8988T (cell line): ENCODE measurements at places on chromosomes 12 and 14.

- DNase-seq = no peak
Observed at GRCh38 chr14:102507081-102507856, 2.3 kb downstream of the ANKRD9 start.

GRCh38 chr12:27498761-27499160, 25.2 kb upstream of the PPFIBP1 start:
- no peak for DNase-seq

GRCh38 chr12:94047781-94048567, 100.4 kb upstream of the PLXNC1 start:
- DNase-seq = no peak

DNA sequence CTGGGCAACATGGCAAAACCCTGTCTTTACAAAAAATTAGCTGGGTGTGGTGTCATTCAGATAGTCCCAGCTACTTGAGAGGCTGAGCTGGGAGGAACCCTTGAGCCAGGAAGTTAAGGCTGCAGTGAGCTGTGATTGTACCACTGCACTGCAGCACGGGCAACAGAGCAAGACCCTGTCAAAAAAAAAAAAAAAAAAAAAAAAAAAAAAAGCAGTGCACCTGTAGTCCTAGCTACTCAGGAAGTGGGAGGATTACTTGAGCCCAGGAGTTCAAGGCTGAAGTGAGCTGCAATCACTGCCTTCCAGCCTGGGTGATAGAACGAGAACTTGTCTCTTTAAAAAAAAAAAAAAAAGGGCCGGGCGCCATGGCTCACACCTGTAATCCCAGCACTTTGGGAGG, 5.6 kb downstream of the REM2 start:
- no peak for DNase-seq

GRCh38 chr12:97601934-97602720, 139.5 kb downstream of the RMST start:
- no peak for DNase-seq

DNA sequence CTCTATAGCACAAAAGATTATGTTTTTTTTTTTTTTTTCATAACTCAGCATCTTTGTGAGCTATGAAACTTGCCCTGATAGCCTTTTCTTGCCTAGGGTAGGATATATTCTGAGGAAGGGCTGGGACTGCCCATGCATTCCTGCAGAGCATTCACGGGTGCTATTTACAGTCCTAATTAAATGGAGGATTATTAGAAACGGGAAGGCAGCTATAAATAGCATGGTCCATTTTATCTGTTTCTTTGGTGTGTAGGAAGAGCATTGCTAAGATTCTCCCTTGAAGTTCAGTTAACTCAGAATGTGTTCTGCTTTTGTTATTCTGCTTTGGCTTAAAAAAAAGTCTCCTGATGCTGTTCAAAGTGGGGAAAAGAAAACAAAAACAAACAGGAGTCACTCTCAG, 630.9 kb downstream of the DIO2 start:
- no peak for DNase-seq

- no peak for DNase-seq
Observed at GRCh38 chr14:99510556-99511139, 29.4 kb downstream of the CCNK start.

GRCh38 chr12:121238604-121239350, 28.8 kb downstream of the P2RX4 start:
- no peak for DNase-seq

DNA sequence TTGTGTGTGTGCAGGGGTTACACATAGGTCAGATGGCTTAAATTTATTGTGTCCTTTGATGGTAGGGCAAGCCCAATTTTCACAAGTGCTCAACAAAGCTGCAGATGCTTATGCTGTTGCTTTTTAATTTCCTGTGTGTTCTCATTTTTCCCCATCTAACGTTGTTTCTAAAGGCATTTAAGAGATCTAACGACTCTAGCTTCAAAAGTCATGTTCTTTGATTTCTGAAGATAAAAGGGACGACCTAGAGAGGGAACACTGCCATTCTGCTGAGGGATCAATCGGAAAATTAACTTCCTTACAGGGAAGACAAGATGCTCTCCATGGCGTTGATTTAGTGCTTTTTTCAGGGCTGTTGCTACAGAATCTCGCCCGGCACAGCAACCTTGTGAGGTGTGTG, 79.0 kb upstream of the GNG2 start:
- no peak for DNase-seq

- DNase-seq = no peak
Observed at GRCh38 chr14:34012978-34013720, 62.3 kb upstream of the EGLN3 start.

- no peak for DNase-seq
Observed at GRCh38 chr12:6936636-6937480, 6.8 kb upstream of the RNU7-1 start.

GRCh38 chr14:86012461-86012860, 482.5 kb downstream of the FLRT2 start:
- DNase-seq = no peak

- DNase-seq = no peak
Observed at GRCh38 chr12:16972923-16973770, 367.2 kb upstream of the LMO3 start.

- no peak for DNase-seq
Observed at GRCh38 chr14:61108496-61109141, 127.6 kb downstream of the SLC38A6 start.

GRCh38 chr12:10113920-10114319, 15.1 kb upstream of the CLEC1A start:
- DNase-seq = no peak

- DNase-seq = no peak
Observed at GRCh38 chr12:123410041-123410412, 26.1 kb downstream of the KMT5A start.

GRCh38 chr12:51906430-51907082, 748 bp upstream of the ACVRL1 start:
- DNase-seq = no peak

DNA sequence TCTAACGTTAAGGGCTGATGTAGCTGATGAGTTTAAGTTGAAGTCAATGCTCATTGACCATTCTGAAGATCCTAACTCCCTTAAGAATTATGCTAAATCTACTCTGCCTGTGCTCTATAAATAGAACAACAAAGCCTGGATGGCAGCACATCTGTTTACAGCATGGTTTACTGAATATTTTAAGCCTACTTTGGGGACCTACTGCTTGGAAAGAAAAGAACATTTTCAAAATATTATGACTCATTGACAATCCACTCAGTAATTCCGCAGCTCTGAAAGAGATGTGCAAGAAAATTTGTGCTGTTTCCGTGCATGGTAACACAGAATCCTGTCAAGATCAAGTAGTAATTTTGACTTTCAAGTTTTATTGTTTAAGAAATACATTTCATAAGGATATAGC, 35.0 kb upstream of the NAV3 start:
- DNase-seq = no peak

DNA sequence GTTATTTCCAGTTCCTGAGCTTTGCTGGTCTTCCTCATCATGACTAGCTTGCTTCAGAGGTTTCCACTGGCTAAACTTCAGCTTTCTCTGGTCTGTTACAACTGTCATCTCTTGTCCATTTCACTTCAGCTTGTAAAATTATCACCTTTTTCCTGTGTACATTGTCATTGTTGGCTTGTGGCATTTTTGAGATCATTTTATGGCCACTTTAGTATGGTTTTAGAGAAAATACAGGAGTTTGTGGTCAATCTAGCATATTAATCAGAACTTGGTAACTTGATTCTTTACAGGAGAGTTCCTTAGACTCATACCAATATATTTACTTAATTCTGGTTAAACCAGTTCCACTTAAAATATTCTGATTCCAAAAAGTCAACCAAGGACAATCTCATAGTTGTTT, 235.9 kb upstream of the KITLG start:
- DNase-seq = no peak

- DNase-seq = no peak
Observed at GRCh38 chr12:98317939-98318899, 197.2 kb upstream of the TMPO start.

- DNase-seq = no peak
Observed at GRCh38 chr12:119100933-119101332, 77.8 kb upstream of the HSPB8 start.

DNA sequence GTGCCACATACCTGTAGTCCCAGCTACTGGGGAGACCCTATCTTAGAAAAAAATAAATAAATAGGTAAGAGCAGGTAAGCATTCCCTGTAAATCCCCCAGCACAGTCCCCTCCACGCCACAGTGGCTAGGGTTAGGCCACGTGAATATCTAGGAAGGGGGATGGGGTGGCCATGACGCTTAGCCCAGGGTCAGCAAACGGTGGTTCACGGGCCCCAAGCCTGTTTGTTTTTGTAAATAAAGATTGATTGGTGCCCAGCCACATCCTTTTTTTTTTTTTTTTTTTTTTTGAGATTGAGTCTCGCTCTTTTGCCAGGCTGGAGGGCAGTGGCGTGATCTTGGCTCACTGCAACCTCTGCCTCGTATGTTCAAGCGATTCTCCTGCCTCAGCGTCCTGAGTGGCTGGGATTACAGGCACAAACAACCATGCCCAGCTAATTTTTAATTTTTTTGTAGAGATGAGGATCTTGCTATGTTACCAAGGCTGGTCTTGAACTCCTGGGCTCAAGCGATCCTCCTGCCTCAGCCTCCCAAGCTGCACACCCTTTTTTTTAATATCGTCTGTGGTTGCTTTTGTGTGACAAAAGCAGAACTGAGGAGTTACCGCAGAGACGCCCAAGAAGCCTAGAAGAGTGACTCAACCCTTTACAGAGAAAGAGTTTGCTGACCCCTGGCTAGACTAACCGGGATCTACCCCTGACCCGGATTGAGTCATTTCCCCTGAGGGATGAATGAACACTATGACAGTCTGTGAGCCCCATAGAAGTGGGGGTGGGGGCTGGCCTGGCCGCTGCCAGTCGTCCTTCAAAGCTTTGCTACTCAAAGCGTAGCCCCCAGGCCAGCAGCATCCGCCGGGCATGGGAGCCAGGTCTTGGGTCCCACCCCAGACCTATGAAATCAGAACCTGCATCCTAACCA, 113.7 kb upstream of the NCOR2 start:
- peak; percentile 88 for DNase-seq

DNA sequence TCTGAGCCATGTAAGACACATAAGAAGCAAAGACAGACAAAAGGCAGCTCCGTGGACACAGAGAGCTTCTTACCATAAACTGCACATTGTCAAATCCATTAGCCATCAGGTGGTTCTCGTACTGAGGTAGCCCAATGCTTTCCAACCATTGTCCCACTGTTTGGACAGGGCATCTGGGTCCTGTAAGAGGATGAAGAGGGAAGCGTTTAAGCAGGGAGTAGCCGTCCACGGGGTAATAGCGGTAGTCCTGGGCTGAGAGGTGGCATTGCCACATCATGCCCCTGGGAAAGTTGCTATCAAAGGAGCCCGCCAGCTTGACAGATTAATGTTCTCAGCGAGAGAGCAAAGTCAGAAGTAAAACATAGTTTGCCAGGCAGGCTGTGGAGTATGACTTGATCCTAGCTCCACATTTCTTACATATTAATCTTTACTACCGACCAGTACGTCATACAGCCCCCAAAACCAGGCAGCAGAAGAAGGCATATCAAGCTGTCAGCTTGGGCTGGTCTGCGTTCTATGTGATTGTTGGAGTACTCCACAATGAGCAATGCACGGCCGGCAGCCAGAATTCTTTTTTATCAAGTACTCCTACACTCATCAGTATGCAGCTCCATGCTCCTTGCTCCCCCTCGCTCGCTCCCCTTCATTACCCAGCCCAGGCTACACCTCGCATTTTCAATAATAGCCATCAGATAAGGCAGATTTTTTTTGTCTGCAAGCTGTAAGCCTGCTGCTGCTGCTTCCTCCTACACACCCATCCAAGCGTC, 493.2 kb upstream of the GARIN6 start:
- no peak for DNase-seq

GRCh38 chr14:81127785-81128184, 93.0 kb downstream of the GTF2A1 start:
- DNase-seq = no peak

GRCh38 chr12:95699579-95699978, 91.0 kb downstream of the NTN4 start:
- no peak for DNase-seq

GRCh38 chr12:132540436-132540835, 50.5 kb downstream of the FBRSL1 start:
- no peak for DNase-seq

GRCh38 chr12:57741844-57742738, 2.7 kb upstream of the TSPAN31 start:
- DNase-seq = peak; percentile 79

- DNase-seq = no peak
Observed at GRCh38 chr14:69594846-69595245, 16.6 kb upstream of the SUSD6 start.

DNA sequence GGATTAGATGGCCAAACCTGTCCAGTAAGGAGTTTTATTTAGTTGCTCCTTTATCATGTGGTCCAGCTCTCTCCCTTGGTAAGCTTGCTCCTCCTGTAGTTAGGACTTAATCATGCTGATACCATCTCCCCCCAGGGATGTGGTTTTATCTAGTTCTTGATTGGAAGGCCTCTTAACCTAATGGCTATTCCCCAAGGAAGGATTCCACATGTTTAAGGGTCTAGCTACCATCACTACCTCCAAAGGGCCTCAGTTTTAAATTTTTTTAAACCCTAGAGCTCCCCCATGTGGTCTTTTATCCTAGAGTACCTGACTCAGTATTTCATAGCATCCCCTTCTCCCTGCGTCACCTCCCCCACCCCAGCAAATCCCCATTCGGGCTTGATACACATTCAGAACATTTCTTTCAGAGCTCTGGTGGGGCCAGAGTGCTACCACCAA, 22.5 kb downstream of the MAP3K12 start:
- DNase-seq = no peak

DNA sequence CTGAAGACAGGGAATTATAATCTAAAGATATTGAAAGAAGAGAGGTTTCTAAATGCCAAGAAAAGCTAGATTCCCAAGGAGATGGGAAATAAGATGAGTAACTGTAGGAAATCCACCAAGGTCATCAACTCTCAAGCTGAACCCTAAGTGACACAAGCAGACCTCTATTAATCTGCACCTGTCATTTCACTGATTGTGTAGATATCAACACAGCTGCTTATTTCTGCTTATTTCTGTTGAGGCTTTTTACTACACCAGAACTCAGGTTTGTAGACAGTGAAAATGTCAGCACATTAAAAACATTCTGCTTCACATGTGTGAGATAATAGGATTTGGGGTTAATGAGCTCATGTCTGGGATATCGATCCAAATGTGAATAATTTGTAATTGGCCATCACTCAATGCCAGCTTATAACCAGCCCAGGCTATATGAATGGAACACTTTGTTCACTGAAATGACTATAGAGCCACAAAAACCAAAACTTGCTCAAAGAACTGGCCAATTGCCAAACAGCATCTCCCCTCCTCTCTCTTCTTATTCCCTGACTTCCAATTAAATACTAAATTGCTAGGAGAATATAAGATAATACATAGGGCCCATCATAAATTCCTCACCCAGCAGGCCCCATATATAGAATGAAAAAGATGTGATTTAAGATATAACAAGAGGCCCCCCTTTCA, 188.7 kb upstream of the ARID2 start:
- DNase-seq = no peak
